ENCODE measurements at places on chromosomes 2 and 18.

GRCh38 chr2:60516383-60516811 lies 37.1 kb downstream of the BCL11A start:
- DNase-seq, result no peak

- no peak for DNase-seq
Measured at GRCh38 chr2:201191132-201191875, 8.4 kb downstream of the CASP10 start.

- DNase-seq, result no peak
Measured at GRCh38 chr2:10880586-10881321, 31.0 kb upstream of the KCNF1 start.

GRCh38 chr2:142065156-142065555 lies 65.7 kb downstream of the LRP1B start:
- no peak for DNase-seq

- no peak for DNase-seq
Measured at GRCh38 chr2:142189501-142189900, 58.7 kb upstream of the LRP1B start.

DNA sequence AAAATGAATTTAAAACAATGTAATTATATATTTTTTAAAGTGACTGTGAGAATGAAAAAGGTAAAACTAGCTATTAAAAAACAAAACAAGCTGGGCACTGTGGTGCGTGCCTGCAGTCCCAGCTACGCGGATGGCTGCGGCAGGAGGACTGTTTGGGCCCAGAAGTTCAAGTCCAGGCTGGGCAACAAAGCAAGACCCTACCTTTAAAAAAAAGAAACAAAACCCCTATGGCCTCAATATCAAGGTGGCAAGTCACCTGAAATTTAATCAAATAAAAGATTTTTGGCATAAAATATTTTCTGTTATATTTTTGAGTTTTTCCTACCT lies 46.9 kb upstream of the STRN start:
- DNase-seq, result no peak

GRCh38 chr18:63141778-63142176 lies 177.8 kb downstream of the BCL2 start:
- DNase-seq, result no peak

GRCh38 chr2:127659408-127660290 lies 13.7 kb downstream of the GPR17 start:
- no peak for DNase-seq

- DNase-seq, result no peak
Measured at GRCh38 chr2:29071032-29071975, 3.0 kb downstream of the PCARE start.

- no peak for DNase-seq
Measured at GRCh38 chr2:170276925-170277629, 99.1 kb downstream of the MYO3B start.

Data from NCI-H226 (cell line).